ENCODE measurements at places on chromosomes 7 and 10.
A peak's percentile ranks its signal among the peaks of the same experiment; 100 is the strongest.

DNA sequence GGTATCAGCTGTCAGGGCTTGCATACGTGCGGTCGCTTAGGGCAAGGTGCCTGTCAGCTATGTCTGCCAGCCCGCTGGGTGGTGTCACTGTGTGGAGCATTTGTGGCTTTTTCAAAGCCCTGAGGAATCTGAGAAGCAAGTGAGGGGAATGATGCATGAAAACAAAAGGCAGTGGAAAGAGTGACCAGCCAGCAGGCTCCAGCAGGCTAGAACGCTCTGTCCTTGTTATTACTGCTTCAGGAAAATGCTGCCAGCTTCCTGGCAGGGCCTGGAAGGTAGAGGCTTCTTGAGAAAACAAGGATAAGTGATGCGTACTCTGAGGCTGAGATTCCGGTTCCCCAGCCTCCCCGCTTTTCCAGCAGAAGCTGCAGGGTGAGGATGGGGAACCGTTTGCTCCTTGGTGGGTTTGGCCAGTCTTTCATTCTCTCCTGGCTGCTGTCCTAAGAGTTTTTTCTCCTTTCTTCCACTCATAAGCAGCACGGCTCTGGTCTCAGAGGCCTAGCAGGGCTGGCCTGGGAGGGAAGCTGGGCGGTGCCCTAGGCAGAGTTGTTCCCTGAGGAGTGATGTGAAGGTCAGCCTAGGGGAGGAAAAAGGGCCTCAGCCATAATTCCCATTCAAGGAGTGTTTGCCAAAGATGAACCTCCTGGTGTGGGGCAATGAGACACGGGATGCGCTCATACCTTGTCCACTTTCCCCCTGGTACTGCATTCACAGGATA is 42.8 kb upstream of the MKLN1 start:
- peak; percentile 48 for DNase-seq

DNA sequence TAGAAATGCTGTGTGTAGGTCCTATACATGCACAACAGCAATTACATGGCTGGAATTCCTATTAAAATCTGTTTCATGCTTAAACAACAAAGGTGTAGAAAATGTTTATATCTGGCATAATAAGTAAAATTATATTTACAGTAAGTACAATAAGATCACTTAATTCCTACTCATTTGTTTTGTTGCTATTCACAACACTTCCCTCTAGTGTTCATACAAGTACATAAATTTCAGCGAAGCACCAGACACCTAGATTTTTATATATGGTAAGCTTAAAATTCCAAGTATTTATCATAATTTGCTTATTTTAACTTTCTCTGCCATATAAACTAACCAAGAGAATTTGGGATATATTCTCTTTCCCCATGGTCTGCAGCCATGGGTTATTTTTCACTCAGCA is 51.8 kb upstream of the ANK3 start:
- DNase-seq, result peak; percentile 20

DNA sequence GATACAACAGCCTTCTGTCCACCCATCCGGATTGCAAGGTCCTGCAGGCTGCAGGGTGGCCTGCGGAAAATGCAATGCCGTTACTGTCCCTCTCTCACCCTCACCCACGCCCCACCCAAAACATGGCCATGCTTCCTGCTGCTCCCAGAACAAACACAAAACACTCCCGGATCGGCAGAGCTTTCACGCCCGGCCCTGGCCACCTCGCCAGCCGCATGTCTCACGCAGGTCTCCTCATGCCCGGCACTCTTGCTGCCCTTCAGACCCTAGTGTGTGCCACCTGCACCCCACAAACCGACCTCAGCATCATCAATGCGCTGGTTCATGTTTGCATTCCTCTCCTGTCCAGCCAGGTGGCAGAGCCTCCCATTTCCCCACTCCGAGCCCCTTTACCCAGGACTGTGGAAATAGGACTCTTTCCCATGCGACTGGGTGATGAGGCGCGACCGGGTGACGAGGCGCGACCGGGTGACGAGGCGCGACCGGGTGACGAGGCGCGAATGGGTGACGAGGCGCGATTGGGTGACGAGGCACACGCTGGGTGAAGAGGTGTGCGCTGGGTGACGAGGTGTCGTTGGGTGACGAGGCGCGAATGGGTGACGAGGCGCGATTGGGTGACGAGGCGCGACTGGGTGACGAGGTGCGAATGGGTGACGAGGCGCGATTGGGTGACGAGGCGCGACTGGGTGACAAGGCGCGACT is 8.9 kb upstream of the NOM1 start:
- DNase-seq, result no peak

DNA sequence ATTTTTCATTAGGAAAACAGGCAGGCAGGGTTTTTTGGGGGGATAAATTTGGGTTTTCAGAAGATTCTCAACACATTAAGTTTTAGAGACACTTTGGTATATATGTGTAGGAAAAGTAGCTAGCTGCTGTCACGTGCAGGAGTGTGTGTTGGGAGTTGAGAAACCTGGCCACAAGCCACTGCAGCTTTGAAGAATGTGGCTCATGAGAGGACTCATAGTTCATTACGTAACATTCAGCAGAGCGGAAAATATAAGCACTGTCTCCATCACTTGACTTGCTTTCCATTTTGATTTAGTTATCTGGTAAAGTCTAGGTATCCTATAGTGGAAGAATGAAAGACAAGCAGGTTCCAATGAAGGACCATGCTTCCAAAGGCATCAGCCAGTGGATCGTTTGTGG is 31.2 kb downstream of the SMNDC1 start:
- DNase-seq, result peak; percentile 3

GRCh38 chr10:13925971-13926780 is 339.4 kb downstream of the PRPF18 start:
- no peak for DNase-seq

DNA sequence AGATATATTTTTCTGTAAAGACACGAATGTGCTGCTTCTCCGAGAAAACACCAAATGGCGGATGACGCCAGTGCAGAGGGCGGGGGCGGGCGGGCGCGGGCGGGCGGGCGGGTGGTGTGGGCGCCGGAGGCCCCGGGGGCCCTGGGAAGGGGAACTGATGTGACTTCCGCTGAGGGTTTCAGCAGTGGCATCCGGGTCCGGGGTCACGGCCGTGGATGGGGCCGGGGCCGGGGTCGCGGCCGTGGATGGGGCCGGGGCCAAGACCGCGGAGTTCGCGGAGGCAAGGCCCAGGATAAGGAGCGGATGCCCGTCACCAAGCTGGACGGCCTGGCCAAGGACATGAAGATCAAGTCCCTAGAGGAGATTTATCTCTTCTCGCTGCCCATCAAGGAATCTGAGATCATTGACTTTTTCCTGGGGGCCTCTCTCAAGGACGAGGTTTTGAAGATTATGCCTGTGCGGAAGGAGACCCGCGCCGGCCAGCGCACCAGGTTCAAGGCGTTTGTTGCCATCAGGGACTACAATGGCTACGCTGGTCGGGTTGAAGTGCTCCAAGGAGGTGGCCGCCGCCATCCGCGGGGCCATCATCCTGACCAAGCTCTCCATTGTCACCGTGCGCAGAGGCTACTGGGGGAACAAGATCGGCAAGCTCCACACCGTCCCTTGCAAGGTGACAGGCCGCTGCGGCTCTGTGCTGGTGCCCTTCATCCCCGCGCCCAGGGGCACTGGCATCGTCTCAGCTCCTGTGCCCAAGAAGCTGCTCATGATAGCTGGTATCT is 20.3 kb upstream of the IGF2BP3 start:
- DNase-seq, result peak; percentile 74
